ENCODE measurements at places on chromosomes 12 and 14.
A peak's percentile ranks its signal among the peaks of the same experiment; 100 is the strongest.

DNA sequence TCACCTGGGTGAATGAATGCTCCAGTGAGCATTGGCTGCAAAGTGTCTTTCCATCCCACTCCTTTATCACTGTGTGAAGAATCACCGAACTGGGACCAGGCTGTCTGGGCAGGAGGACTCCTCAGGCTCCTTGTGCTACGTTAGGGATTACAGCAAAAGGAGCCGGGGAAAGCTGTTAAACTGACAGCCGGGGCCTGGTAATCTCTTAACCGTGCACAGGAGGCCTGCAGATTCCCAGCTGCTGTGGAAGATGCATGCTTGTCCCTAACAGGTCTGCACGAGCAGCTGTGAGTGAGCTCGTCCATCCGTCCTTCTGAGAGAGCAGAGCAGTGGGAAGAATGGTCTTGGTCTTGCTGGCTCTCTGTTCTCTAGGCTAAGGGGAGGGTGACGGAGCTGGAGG lies 231.5 kb downstream of the AACS start:
- no peak for DNase-seq

GRCh38 chr14:103398427-103399195 lies 13.4 kb downstream of the MARK3 start:
- peak; percentile 29 for DNase-seq

DNA sequence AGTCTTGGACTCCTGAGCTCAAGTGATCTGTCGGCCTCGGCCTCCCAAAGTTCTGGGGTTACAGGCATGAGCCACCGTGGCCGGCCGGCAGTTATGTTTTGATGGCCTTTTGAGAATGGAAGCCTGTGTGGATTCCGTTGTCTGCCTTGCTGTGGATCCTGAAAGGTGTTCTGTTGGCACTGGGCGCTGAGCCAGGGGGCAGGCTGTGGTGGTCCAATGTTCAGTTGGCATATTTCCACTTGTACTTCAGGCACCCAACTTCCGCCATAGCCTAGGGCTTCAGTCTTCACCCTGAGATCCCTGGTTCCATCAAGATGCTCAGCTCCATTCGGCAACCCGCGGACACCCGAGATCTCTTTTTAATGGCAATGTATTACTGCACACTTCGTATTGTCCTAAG lies 6.3 kb upstream of the RPLP0 start:
- DNase-seq: no peak

DNA sequence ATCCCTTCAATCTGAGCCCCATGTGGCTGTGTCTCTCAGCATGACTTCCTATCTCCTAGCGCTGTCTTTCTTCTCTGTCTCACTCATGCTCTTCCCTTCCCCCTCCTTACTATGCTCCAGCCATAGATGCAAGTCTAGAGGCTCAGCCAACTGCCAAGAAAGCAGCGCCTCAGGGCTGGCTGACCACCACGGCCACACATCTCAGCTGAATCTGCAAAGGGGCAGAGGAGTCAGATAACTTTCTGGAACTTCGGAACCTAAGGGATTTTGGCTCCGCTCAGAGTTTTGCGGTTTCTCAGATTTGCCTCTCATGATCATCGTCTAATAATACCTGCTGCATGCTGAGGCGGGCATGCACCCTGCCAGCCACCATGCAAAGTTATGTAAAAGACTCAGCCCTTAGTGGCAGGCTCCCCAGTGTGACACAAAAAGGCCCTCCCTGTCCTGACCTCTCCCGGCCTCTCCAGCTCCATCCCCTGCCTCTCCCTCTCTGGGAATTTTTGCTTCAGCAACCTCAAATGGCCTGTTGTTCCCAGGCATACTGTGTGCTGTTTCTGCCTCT lies 5.0 kb upstream of the FGF6 start:
- no peak for DNase-seq

GRCh38 chr14:45658917-45659299 lies 405.9 kb upstream of the MIS18BP1 start:
- DNase-seq: no peak

DNA sequence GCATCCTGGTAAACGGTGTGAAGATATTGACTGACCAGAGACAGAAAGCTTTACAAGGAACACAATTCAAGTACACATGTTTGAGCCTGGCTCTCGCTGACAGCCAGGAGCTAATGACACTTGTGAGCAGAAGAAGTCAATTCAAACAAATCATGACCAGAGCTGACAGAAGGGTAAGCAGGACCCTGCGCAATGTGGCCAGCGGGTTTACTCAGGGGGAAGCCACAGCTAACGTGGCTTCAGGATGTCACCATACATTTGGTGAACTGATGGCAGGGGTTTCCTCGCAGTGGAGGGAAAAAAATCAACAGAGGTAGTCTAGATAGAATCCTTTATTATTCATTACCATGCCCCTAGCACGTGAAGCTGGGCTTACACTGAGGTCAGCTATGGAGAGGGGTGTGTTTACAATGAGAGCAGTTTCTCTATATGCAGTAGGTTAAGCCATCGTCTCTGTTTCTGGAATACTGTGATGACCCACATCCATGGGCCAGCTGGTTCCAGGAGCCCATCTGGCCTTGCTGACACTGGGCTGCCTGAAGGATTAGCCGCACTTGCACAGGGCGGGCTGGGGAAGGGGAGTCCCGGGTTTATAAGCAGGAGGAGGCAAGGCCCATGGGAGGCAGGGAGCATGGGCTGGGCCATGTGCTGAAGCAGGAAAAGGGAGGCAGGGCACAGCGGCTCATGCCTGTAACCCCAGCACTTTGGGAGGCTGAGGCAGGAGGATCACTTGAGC lies 198.2 kb upstream of the PRMT8 start:
- no peak for DNase-seq

GRCh38 chr12:121805171-121806008 lies 1.6 kb downstream of the SETD1B start:
- peak; percentile 8 for DNase-seq

DNA sequence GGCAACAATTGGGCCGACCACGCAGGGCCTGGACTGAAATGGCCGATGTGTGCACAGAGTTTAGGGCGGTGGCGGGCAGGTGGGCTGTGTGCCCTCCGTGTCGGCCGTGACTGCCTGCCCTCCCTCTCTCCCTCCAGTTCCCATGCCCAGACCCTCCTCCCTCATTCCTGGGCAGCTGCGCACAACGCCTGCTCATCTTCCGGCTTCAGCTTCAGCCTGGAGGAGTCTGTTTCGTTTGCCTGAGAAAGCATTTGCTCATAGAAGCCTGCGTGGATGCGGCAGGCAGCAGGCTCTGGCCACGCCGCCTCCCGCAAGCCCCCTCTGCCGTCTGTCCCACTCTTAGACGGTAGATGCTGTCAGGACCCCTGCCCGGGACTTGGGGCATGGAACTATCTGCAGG lies 47.3 kb upstream of the FZD10 start:
- DNase-seq: peak; percentile 24

- DNase-seq: no peak
Observed at GRCh38 chr12:53824001-53824712, 72.4 kb upstream of the CISTR start.

DNA sequence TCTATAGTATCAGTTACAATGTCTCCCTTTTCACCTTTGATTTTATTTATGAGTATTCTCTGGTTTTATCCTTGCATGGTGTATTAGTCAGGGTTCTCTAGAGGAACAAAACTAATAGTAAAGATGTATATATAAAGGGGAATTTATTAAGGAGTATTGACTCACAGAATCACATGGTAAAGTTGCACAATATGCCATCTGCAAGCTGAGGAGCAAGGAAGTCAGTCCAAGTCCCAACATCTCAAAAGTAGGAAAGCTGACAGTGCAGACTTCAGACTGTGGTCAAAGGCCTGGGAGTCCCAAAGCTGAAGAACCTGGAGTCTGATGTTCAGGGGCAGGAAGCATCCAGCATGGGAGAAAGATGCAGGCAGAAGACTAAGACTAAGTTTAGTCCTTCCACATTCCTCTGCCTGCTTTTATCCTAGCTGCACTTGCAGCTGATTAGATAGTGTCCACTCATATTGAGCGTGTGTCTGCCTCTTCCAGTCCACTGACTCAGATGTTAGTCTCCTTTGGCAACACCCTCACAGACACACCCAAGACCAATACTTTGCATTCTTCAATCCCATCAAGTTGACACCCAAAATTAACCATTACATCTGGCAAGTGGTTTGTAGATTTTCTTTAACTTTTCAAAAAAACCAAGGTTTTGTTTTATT lies 308.0 kb upstream of the LMO3 start:
- DNase-seq: no peak

DNA sequence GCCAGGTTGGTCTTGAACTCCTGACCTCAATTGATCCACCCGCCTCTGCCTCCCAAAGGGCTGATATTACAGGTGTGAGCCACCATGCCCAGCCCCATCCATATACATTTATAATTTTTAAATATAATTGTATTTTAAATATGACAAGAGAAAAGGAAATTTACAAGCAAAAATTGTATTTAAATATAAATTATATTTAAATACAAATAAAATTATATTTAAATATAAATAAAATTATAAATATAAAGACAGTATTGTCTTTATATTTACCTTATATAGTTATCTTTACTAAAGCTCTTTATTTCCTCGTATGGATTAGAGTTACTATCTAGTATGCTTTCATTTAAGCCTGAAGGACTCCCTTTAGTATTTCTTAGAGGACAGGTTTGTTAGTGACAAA lies 11.9 kb upstream of the ATF7 start:
- DNase-seq: no peak

GRCh38 chr12:6226679-6227051 lies 26.5 kb downstream of the CD9 start:
- no peak for DNase-seq

GRCh38 chr12:47231456-47231855 lies 151.7 kb upstream of the AMIGO2 start:
- no peak for DNase-seq

DNA sequence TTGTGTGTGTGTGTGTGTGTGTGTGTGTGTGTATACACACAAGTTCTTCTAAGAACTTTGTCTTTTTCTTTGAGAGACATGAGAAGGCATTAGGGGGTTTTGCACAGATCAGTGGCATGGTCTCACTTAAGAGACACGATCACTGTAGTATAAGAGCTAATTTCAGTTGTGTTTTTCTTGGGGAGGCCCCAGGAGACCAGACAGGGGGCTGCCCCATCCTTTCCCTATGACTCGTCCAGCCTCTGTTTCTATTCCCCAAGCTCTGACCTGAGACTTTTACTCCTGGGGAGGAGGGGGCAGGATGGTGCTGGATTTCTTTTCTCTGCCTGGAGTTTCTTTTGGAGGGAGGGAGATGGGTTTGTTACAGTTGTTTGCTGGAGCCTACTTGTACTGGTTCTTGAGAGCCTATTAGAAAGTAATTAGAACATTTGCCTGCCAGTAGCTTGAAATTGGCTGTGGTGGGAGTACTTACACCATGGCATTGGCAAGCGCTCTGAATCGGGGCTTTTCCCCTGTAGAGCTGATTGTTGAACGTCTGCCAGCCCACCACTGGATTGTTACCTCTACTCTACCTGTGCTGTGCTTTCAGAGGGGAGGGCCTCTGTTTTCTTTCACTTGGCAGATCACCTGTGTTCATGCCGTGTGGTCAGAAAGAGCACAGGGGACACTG lies 109.5 kb downstream of the TSPAN9 start:
- no peak for DNase-seq

GRCh38 chr12:57823131-57823907 lies 4.8 kb upstream of the AVIL start:
- DNase-seq: no peak

DNA sequence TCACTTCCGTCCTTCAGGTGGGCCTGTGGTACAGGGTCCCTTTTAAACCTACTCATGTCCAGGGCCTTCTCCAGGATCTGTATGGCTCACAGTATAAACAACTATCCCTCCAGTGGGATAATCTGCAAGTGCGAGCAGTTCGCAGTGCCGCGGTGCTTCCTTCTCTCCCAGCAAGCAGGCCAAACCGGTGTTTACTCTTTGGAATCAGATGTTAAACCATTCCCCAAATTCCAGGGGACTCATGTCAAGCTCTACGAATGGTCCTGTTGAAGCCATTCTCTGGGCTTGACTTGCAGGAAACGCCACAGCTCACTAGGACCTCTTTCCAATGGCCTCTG lies 59.6 kb downstream of the OR11H12 start:
- DNase-seq: no peak

- peak; percentile 65 for DNase-seq
Observed at GRCh38 chr14:39673270-39673711, 241.1 kb upstream of the FBXO33 start.

DNA sequence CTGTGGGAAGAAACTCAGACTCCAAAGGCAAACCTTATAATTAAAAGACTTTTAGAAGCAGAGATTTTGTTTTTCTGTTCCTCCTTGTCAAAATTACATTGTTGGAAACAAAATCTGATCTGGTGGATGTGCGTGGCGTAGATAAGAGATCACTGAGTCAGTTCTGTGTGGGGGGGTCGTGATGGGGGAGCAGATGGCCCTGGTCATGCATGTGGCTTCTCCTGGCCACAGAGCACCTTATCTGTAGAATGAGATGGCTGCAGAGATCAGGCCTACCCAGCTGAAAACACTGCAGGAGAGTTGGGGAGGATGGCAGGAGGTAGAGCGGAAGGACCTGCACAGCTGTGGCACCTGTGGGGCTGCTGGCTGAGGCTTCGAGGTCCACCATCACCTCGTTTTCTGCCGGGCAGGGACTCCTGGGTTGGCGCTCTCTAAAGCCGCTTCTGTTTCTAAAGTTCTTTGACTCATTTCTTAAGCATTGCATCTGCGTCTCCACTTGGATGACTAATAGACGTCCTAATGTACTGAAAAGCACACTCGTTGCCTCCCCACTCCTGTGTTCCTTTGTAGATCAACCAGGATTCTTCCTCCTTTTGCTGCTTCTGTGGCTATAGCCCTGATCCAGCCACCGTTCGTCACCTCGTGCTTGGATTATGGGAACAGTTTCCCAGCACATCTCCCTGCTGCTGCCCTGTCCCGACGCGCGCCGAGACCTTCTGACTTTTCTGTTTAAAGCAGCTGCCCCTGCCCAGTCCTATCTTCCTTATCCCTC lies 93.4 kb downstream of the TSPAN9 start:
- DNase-seq: peak; percentile 89

- DNase-seq: no peak
Observed at GRCh38 chr12:117053050-117053400, 46.2 kb downstream of the TESC start.

Measured in kidney tubule cell (primary cell).